ENCODE measurements at places on chromosomes 3 and 15.
A peak's percentile ranks its signal among the peaks of the same experiment; 100 is the strongest.

DNA sequence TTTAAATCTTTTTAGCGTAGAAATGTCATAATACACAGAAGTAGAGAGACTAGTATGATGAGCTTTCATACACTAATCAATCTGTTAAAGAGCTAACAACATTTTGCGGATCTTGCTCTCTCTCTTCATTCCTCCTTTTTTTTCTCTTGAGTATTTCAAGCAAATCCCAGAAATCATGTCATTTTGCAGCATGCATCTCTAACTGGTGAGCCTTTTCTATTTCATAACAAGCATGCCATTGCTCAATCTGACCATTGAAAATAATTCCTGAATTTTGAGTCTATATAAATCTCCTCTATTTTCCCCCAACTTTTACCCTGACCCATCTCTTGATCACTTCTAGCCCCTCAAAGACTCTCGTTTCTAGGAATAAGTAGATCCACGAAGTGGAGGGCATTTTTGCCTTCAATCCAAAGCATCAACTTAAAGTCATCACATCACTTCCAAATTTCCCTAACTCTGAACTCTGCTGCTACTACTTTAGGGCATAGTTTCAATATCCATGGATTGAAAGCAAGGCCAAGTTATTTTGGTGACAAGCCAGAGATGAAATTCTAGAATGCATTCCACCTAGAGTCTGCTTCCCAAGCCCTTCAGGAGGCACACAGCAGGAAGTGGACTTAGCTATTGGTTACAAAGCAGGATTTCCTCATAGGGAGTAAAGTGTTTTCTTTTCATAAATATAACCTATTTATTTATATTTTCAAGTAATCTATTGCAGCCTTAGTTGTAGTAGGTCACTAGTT is 253.5 kb upstream of the ZPLD1 start:
- DNase-seq = no peak

DNA sequence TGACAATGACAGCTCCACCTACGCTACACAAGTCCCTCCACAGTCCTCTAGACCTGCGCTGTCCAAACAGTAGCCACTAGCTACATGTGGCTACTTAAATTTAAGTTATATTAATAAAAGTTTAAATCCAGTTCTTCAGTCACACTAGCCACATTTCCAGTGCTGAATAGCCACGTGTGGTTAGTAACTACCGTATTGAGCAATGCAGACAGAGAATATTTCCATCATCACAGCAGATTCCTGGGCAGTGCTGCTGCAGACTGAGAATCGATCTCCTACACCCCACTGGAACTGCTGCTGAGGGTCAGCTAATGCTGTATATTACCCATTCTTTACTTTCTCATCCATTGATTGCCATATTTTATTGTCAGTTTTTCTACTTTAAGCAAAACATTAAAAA is 40.9 kb downstream of the HDC start:
- DNase-seq = no peak

DNA sequence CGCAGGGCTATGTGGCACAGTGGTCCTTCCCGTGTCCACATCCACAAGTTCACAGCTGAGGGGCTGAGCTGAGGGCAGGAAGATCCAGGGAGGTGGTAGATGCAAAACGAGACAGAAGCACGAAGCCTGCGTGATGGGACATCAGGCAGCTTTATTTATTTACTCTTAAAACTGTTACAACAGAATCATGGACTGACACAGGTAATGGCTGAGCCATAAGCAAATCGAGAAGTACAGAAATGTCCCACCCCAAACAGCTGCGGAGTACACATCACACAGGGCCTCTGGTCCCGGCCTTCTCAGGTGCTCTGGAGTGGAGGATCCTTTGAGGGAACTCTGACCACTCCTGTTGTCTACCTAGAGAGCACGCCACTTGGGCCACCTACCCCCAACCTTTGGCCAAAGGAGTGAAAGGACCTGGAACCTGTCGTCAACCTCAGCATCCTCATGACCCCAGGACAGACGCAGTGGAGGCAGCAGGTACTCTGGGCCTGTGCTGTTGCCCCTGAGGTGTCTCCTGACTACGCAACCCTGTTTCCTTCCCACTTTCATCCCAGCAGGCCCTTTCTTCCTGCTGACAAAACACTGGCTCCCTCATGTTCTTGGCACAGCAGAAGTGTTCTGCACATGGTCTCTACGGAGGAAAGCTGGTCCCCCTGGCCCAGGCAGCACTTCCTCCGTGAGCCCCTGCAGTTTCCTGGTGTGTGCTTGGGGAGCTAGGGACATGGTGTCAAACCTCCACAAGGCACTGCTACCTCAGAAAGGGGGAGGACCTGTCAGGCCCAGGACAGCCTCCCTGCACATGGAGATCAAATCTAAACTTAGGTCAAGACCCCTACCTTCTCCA is 47.8 kb downstream of the DHX30 start:
- DNase-seq = no peak

GRCh38 chr3:65829228-65829627 is 209.5 kb downstream of the MAGI1 start:
- DNase-seq = no peak

- peak; percentile 17 for DNase-seq
Measured at GRCh38 chr3:196431181-196432136, 768 bp downstream of the UBXN7 start.

DNA sequence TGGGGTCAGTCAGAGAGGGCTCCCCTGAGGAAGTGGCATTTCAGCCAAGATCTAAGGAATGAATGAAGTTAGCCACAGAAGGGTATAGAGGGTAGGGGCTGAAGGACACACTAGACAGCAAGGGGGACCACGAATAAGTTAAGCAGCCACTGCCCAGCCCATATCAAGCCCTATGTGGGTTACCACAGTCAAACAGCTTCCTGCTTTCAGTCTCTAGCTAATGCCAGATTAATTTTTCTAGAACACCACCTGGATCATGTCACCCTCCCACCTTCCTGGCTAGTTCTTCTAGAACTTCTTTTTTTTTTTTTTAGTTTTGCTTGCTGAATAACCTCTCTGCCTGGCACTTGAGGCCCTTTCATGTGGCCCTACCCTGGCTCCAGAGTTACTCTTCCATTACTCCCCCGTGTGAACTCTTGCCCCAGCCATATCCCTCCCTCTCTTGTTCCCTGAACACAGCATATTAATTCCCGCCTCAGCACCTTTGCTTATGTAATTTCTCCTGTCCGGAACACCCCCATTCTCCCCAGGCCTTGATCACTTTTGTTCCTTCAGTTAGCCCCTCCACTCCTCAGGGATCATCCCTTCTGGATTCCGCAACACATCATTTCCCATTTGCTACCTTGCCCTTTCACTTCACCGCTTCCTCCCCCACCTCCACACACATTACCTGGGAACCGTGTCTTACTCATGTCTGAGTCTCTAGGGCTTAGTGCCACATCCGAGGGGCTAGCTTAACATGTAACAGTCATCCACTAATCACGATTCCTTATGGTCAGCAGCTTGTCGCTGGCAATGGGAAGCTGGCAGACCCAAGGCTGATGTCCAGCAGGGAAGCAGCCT is 20.6 kb upstream of the BNC1 start:
- no peak for DNase-seq

GRCh38 chr3:31725568-31725967 is 192.8 kb downstream of the STT3B start:
- DNase-seq = no peak

DNA sequence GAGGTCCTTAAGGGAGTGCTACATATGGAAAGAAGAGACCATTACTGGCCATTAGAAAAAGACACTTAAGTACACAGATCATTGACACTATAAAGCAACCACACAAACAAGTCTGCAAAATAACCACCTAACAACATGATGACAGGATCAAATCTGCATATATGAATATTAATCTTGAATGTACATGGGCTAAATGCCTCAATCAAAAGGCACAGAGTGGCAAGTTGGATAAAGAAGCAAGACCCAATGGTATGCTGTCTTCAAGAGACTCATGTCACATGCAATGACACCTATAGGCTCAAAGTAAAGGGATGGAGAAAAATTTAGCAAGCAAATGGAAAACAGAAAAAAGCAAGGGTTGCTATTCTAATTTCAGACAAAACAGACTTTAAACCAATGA is 28.4 kb upstream of the CCNL1 start:
- DNase-seq = no peak

- no peak for DNase-seq
Measured at GRCh38 chr3:64138046-64138445, 87.2 kb downstream of the PRICKLE2 start.

DNA sequence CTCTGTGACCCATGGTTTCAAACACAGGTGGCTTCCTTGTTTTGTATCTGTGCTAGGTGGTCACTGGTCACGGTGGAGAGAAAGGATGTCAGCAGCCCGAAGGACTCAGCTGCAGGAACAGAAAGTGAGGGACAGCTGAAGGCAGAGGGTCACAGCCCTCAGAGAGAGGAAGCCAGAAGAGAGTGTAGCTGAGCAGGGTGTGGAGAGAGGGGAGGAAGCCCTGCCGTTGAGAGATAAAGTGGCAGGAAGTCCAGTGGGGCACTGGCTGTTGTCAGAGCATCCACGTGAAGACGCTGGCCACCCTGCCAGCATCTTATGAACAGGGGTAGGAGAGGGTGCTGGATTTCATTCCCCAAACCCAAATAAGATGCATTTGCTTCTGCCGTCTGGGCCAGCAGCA is 36.9 kb downstream of the LIMD1 start:
- no peak for DNase-seq

DNA sequence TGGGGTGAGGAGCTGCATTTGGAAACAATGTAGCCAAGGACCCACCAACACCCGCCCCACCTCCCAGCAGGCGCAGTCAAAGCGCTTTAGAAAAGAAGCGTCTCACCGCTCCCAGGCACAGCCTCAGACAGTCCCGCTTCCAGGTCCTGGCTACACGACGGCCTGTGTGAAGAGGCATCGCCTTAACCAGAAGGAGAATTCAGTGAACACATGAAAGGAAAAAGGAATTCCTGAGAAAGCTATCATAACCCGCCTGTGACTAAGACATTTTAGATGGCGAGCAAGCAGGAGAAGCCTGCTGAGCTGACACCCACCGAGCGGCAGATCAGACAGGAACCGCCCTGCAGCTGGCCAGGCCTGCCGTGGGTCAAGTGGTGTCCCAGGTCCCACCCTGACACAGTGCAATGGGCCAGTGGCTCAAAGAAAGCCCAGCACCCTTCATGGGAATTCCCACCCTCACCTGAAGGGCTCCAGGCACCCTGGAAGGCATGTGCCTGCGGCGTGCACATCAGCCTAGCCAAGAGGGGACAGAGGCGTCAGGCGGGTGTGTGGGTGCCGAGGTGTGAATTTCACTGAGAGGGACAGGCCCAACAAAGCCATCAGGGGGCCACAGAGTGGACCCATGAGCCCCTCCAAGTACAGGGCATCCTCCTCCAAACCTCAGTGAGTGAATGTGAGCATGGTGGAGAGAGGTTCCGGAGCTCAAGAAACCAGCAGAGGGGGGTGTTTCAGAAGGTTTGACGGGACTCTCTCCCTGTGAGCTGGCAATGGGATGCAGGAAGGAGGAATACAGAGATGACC is 144.8 kb downstream of the NSMCE3 start:
- no peak for DNase-seq

GRCh38 chr15:26772154-26773066 is at the start of gene GABRB3:
Gene GABRB3 (minus strand): TSS chr15:26773066.
- no peak for DNase-seq

GRCh38 chr3:143349455-143349854 is 229.9 kb downstream of the CHST2 start:
- DNase-seq = no peak

GRCh38 chr15:70569091-70569713 is 194.2 kb downstream of the UACA start:
- DNase-seq = no peak

- no peak for DNase-seq
Measured at GRCh38 chr3:111972891-111973290, 5.9 kb upstream of the ABHD10 start.

GRCh38 chr15:56337084-56337725 is 28.0 kb upstream of the TEX9 start:
- no peak for DNase-seq

GRCh38 chr15:43492673-43493601 is at the start of gene TP53BP1:
Gene TP53BP1 (minus strand): TSS chr15:43493156. CDS start chr15:43493043, 113 bp downstream.
- DNase-seq = peak; percentile 97

DNA sequence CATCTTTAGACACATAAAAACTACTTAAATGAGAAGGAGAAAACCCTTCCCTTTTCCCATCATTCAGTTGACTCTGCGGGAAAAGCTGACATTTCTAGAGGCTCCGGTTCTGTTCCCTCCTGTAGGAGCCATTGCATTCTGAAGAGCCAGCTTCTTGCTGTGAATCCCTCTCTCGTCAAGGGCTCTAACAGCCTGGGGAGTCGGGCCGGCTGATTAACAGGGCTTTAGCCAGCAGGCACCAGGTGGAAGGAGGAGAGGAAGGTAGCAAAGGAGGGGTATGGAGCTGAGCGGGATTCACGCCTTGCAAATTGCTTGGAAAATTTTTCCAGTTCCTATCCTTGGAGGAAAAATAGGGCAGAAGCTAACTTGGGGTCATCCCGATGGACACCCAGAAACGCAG is 108.3 kb upstream of the UBE2E1 start:
- no peak for DNase-seq

GRCh38 chr3:124057420-124057819 is 65.5 kb upstream of the ROPN1 start:
- DNase-seq = no peak

DNA sequence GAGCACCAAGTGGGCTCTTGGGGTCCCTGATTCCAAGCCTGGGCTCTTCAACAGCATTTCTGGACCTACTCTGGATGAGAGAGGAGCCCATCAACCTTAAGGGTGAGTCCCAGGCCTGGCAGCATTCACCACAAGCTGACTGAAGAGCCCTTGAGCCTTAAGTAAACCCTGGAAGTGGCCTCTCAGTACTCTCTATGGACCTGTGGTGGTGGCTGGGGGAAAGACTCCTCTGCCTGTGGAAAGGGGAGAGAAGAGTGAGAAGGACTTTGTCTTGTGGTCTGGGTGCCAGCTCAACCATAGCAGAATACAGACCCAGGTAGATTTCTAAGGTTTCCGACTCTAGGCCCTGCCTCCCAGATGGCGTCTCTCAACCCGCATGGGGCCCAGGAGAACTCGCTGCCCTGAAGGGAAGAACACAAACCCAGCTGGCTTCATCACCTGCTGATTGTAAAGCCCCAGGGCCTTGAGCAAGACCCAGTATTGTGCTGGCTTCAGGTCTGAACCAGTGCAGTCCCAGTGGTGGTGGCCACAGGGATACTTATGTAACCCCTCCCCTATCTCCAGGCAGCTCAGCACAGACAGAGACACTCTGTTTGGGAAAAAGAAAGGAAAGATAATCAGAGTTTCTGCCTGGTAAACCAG is 71.4 kb downstream of the TFDP2 start:
- no peak for DNase-seq

DNA sequence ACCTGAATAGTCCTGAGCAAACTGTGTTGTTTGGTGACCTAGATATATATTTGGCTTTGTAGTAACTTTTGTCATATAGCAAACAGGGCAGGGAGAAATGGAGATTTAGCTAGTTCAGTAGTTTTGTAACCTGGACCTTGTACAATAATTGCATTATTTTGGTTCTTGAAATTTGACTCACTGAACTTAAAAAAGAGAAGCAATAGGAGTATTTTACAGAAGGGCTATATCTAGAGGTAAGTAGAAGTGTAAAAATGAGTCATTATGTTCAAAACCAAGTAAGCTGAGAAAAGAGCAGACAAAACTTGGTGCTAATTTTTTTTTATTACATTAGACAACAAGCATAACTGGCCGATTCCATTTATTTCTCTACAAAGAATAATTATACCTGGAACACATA is 505.4 kb downstream of the ZIC1 start:
- no peak for DNase-seq
